Naive thymus-derived CD8-positive, alpha-beta T cell (primary cell): ENCODE measurements at places on chromosomes 11 and 22.
A peak's percentile ranks its signal among the peaks of the same experiment; 100 is the strongest.

DNA sequence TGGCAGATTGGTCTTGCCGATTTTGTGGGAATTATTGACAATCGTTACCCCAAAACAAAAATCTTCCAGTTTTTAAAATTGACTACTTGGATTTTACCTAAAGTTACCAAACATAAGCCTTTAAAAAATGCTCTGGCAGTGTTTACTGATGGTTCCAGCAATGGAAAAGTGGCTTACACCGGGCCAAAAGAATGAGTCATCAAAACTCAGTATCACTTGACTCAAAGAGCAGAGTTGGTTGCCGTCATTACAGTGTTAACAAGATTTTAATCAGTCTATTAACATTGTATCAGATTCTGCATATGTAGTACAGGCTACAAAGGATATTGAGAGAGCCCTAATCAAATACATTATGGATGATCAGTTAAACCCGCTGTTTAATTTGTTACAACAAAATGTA lies 37.2 kb downstream of the IGLL1 start:
- DNase-seq: no peak

DNA sequence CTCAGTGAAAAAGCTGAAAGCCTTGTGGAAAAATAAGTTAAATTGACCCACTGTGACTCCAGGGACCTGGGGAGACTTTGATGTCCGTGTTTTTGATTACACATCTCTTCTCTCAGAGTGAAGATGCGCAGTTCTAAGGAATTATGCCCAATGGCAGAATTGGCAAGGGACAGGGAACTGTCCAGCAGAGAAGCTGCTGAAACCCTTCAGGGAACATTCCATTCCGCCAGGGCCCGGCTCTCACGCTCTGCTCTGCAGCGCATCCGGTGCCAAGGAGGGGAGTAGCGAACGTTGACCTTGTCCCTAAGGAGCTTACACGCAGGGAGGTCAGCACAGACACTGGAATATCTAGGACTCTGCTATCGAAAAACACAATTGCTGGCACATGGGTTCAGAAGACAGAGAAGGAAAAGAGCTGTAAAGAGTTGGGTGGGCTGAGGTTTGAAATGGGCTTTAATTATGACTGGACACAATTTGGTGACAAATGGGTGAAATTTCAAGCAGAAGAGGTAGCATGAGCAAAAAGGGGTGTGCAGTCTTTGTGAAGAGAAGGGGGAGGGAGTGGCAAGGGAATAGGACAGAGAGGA lies 64.5 kb upstream of the B3GAT1 start:
- DNase-seq: no peak

DNA sequence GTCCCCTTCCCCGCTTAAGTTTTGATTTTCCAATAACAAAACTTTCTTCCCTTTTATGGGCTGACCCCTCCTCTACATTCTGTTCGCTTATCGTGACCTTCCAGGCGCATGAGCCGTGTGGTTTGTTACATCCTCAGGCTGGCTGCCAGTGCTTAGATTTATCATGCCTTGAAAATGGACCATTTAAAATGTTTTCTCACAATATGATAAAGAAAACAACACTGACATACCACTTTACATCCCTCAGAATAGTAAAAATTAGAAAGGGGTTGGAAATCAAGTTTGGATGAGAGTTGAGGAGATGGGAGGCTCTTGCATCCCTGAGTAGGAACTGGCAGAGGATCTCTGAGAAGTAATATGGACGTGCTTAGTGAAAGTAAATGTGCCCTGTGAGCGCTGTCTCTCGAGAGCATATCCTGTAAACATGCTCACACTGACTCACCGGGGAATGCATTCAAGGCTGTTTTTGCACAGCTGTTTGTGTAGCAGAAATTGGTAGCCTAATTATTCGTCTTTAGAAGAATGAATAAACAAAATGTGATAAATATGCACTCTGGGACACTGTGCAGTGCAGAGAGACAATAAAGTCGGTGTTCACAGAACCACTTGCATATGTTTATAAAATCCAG lies 17.1 kb upstream of the TOLLIP start:
- no peak for DNase-seq

DNA sequence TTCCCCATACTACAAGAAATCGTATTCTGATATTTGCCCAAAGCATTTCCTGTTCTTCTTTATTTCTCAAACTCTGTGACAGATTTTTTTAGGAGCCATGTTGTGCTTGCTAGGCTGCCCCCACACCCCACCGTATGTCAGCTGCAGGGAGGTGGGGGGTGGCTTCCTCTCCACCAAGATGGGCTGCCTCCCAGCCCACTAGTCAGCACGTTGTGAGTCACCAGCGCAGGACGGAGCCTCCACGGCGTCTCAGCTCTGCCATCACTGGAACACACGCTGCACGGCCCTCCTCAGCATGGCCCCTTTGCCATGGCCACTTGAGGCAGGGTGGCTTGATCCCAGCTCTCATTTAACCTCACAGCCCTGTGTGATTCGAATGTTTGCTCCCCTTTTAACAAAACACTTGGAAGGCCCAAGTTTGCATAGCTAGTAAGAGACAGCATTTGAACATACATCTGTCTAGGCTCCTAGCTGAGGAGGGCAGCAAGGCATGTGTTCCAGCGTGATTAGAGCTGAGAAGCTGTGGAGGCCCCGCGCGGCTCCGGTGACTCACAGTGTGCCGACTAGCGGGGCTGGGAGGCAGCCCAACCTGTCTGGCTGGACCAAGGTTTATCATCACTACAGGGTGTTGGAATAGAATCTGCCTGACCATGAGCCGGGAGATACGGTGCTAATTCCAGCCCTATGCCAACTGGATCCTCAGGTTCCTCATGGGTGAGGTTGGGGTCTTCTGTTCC lies 180.7 kb upstream of the NCAM1 start:
- DNase-seq: no peak

DNA sequence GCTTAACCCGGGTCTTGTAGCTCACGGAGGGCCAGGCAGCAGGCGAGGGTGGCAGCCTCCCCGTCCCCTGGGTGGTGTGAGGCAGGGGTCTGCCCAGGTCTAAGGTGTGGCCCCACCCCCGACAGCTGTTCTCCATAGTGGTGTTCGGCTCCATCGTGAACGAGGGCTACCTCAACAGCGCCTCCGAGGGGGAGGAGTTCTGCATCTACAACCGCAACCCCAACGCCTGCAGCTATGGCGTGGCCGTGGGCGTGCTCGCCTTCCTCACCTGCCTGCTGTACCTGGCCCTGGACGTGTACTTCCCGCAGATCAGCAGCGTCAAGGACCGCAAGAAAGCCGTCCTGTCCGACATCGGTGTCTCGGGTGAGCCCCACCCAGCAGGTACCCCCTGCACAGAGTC lies 24.4 kb downstream of the SYNGR1 start:
- no peak for DNase-seq

- no peak for DNase-seq
These were observed 35.2 kb upstream of the CREB3L1 start for GRCh38 chr11:46242041-46242951.

DNA sequence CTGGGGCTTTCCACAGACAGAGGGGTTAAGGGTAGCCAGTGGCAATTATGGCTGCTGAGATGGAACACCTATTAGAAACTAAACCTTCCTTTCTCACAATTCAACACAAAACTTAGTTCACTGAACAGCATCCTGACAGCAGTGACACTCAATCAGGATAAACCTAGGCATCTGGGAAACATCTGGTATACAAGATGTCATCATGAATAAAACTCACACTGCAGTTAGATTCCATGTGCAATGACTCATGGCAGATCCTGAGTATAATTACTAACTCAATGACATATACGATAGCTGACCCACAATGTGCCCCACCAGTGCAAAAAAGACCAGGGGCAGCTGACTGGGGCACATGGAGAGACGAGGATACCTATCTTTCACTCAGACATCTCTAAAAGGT lies 17.7 kb downstream of the RBFOX2 start:
- DNase-seq: no peak

DNA sequence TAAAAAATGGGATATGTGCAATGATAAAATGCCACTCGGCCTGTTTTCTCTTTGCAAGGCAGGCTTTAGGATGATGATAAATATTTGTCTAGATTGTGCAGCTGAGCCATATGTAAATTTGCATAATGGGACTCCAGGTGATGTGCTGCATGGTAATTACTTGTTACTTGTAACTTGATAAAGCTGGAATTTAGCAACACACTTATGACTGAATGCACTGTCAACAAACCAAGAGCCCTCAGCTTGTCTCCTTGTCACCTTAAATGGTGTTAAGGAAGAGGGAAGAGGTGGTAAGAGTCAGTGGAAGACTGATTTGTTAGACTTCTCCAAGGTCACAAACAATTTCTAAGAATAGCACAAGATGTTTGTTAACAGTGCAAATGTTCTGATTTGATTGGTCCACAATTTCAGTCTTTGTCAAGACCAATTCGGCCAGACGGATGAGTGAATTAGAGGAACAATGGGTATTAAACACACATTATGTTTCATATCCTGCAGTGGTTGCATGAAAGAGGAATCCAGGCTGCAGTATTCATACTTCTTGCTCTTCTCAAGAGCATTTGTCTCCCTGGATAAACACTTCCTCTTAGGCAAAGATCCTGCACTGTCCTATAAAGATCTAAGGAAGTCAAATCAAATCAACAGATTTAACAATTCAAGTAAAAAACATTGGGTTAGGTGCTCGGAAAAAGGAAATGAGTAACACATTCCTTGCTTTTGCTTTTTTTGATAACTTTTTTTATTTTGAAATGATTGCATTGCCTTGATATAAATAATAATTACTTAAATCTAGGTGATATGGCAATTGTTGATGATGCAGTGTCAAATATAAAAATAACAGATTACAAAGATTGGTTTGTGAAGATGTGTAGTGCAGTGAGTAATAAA lies 448.3 kb upstream of the DDI1 start:
- no peak for DNase-seq

DNA sequence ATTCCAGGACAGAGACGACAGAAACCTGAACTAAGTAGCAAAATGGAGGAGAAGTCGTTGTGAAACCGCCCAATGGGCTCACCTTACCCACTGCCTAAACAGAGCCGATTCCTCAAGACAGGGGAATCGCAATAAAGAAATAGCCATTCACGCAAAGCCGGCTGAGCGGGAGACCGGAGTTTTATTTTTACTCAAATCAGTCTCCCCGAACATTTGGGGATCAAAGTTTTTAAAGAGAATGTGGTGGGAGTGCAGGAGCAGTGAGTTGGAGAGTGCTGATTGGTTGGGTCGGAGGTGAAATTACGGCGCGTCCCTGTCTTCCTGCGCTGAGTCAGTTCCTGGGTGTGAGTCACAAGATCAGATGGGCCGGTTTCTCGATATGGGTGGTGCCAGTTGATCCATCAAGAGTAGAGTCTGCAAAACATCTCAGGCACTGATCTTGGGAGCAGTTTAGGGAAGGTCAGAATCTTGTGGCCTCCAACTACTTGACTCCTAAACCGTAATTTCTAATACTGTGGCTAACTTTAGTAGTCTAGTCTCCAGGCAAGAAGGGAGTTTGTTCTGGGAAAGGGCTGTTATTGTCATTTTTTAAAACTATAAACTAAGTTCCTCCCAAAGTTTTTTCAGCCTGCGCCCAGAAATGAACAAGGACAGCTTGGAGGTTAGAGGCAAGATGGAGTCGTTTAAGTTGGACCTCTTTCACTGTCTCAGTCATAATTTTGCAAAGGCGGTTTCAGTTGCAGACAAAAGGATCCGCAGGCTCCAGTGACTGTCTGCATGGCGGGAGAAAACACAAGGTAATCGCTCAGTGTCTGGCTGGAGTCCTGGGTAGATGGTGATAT lies 34.1 kb downstream of the OR4D9 start:
- DNase-seq: no peak

- no peak for DNase-seq
These were observed 3.8 kb upstream of the BUD13 start for GRCh38 chr11:116776522-116776984.

DNA sequence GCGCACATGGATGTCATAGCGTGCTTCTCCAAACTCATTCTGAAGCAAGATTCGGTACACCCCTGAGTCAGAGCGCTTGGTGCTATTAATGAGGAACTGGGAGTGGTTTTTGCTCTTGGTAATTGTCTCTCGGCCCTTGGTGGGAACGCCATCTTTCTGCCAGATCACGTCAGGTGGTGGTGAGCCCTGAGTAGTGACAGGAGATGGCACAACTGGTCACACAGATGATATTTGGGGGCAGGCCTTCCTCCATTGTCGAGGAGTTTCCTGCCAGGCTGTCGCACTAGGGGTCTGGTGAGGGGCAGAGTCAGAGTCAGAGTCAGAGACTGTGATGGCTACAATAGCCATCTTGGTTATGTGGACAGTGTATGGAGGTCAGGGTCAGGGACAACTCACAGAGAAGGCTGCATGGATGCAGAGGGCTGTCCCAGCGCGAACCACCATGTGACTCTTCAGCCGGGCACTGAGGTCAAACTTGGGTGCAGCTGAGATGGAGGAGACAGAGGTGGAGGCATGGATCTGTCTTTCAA lies 9.3 kb downstream of the TMEM86A start:
- DNase-seq: no peak

DNA sequence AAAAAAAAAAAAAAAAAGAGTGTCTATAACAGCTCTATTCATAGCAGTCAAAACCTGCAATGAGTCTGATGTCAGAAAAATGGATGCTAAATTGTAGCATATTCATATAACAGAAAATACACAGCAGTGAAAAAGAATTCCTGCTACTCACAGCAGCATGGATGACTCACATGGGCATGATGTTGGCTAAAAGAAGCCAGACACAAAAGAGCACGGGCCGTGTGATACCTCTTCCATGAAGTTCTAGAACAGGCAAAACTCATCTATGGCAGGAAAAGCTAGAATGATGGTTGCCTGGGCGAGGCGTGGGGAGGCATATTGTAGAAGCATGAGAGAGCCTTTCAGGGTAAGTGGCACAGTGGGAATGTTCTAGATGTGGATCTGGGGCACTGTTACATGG lies 18.9 kb downstream of the PLAAT3 start:
- no peak for DNase-seq

GRCh38 chr11:86978756-86979608 lies 23.8 kb upstream of the FZD4 start:
- DNase-seq: peak; percentile 13

DNA sequence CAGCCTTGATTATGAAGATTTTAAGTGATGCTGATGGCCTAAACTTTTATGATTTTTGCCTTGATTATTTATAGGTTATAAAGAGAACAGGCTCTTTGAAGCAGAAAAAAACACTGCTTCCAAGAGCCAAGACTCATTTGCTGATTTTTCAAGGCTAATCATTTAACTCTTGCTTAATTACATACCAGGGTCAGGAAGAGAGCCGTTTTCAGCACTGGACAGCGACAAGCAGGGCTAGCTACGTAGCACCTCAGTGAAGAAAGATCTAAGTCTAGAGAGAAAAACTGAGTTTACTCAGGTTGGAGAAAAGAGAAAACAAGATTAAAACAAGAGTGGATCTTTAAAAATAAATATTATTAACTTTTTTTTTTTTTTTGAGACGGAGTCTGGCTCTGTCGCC lies 615.4 kb upstream of the B3GAT1 start:
- DNase-seq: no peak
